ENCODE measurements at places on chromosomes 5 and 9. TPM values are rescaled to one million over a fixed set of nuclear protein-coding genes. Genes with fewer than 3 reads are reported as not detected.

SNCAIP gene
- 1.4 TPM for total RNA-seq

CTNNAL1 gene
- 19.4 TPM for total RNA-seq

F12 gene
- 16.5 TPM for total RNA-seq

SPINK7 gene
- total RNA-seq: 264 TPM

TRPM6 gene
- total RNA-seq: 1.6 TPM

TAS2R1 gene
- not detected for total RNA-seq

FYB1 gene
- 10.3 TPM for total RNA-seq

OR1Q1 gene
- total RNA-seq: not detected

GRCh38 chr9:89655990-89656657, 51.3 kb downstream of the GADD45G start:
- H3K4me1 ChIP-seq: peaks cover 8% of the 10 kb centered on the region
- H3K4me3 ChIP-seq: no peak overlapping the region
- H3K27me3 ChIP-seq: no peaks in the 10 kb centered on the region
- no peaks in the 10 kb centered on the region for H3K36me3 ChIP-seq
- no peak overlapping the region for H3K27ac ChIP-seq

GRCh38 chr5:96790961-96791504, 16.7 kb downstream of the ERAP1 start:
- H3K27ac ChIP-seq: no peak overlapping the region
- H3K4me3 ChIP-seq: no peak overlapping the region
- peaks cover 1% of the 10 kb centered on the region for H3K36me3 ChIP-seq
- DNase-seq: no peak

DNA sequence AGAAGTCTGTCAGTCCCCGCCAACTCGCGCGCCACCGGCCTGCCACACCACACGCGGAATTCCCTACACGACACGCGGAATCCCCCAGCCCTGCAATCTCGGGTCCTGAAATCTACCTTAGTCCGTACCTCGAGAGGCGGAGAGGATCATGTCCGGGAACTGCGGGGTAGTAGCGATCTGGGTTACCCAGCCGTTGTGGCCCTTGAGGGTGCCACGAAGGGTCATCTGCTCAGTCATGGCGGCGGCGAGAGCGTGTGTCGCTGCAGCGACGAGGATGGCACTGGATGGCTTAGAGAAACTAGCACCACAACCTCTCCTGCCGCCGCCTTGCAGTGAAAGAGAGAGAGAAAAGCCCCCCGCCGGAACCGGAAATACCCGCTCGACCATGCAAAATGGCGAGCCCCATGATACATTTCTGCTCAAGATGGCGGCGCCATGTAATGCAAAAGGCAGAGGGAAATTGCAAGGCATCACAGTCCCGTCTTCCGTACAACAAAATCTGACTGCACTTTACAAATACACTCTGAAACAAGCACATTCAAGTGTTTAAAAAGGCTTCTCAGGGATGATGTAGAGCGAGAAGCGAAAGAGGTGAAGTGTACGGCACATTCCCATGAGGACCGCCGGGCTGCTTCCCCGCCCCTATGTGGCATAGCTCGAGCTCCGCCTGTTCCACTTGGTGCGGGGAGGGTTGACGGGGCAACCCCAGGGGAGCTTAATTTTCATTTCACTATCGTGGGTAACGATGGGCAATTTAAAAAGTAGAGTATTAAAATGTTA, at the start of gene RACK1:
Gene RACK1, minus strand, starts transcription at position 343 of the 780 bp plus-strand sequence. Its CDS starts 106 bp downstream, at position 237.
- peaks cover 36% of the 10 kb centered on the region for H3K36me3 ChIP-seq
- H3K27me3 ChIP-seq: no peaks in the 10 kb centered on the region

DNA sequence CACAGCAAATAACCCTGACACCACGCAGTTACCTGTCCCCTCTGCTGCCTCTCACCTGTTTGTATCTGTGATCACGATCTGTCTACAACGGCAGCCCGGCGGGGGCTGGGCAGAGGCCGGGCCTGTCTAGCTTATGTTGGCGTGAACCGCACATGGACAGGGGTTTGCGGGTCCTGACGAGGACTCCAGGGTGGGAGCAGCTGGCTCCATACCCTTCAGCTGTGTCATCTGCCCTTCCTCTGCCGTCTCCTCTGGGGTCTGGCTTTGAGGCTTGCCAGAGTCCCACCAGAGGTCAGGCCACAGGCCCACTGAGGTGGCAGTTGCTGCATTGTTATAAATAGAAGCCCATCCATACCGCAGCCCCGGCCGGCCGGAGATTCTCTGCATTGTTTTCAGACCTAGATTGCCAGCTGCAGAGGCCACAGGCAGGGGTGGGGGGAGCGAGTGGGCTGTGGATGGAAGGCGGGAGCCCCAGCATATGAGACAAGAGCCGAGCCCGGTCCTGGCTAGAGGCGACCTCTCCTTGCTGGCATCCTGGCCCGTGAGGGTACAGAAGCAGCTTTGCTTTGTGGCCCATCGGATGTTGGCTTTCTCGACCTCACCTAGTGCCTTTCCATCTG, 37.8 kb downstream of the FAM78A start:
- H3K27me3 ChIP-seq: peaks cover 4% of the 10 kb centered on the region
- peaks cover 12% of the 10 kb centered on the region for H3K4me1 ChIP-seq
- peak overlapping the region; percentile 53 for H3K27ac ChIP-seq
- H3K4me3 ChIP-seq: peak overlapping the region; percentile 10
- DNase-seq: no peak
- peaks cover 26% of the 10 kb centered on the region for H3K36me3 ChIP-seq

- no peak overlapping the region for H3K4me3 ChIP-seq
- peaks cover 30% of the 10 kb centered on the region for H3K4me1 ChIP-seq
- H3K27me3 ChIP-seq: no peaks in the 10 kb centered on the region
- peaks cover 51% of the 10 kb centered on the region for H3K36me3 ChIP-seq
- peak overlapping the region; percentile 61 for H3K27ac ChIP-seq
These were observed 22.2 kb downstream of the SLC46A2 start for GRCh38 chr9:112868461-112868860.

- H3K27ac ChIP-seq: no peak overlapping the region
- no peak for DNase-seq
- H3K4me3 ChIP-seq: no peak overlapping the region
- H3K36me3 ChIP-seq: no peaks in the 10 kb centered on the region
- H3K27me3 ChIP-seq: no peaks in the 10 kb centered on the region
These were observed 255.3 kb upstream of the SMARCA2 start for GRCh38 chr9:1759771-1760300.

DNA sequence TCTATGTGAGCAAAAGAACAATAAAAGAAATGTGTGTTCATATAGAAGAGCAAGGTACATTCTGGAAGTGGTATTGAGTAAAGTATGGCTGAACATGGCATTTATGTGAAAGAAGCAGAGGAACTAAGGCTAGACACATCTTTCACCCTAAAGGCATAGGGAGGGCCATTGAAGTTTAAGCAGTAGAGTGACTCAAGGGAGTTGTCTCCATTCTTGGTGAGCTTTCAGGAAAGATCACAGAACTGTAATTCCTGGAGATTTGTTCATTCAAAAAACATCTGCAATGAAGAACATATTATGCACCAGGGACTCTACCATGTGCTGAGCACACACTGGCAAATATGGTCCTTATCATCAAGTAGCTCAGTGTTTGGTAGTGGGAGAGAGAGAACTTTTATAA, 24.8 kb upstream of the HTR1A start:
- no peaks in the 10 kb centered on the region for H3K27me3 ChIP-seq
- no peak for DNase-seq
- no peaks in the 10 kb centered on the region for H3K4me1 ChIP-seq
- no peaks in the 10 kb centered on the region for H3K36me3 ChIP-seq
- H3K4me3 ChIP-seq: no peak overlapping the region

DNA sequence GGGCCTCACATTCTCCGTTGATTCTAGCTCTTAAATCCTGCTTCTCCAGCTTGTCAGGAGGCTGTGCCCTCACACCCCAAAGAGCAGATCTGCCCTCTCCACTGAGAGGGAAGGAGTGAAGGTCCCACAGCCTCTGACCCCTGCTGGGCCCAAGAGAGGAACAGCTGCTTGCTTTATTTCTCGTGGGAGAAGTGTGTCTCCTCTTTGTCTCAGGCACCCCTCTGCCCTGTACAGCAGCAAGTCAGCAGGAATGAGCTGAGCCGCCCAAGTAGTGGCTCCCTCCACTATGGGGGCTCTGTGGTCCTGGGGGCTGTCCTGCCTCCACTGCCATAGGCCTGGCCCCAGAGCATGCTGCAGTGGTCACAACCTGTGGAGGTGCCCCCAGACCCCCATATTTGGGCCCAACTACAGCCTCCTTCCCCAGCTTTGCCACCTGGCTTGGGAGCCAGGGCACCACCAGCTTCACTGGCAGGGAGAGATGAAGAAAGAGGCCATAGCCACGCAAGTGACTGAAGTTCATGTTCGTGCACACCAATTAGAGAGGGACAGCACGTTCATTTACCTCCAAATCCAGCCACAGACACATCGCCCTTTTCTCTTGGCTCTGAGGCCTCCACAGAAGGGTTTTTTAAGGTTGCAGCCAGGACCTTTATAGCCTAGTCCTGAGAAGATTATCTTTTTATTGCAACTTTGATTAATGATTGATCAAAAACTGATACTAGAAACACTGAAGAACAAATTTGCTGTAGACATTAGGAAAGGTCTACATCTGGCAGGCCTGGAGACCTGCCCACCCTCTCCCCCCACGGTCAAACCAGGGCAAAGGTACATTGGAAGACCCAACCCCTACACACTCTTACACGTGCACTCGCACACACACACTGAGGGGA, 27.5 kb downstream of the IRF1 start:
- peak overlapping the region; percentile 75 for H3K27ac ChIP-seq
- H3K27me3 ChIP-seq: no peaks in the 10 kb centered on the region
- no peak overlapping the region for H3K4me3 ChIP-seq
- H3K36me3 ChIP-seq: peaks cover 5% of the 10 kb centered on the region
- no peak for DNase-seq

GRCh38 chr5:172828911-172829431, 5.1 kb upstream of the ERGIC1 start:
- no peaks in the 10 kb centered on the region for H3K27me3 ChIP-seq
- no peaks in the 10 kb centered on the region for H3K36me3 ChIP-seq
- no peak for DNase-seq
- no peak overlapping the region for H3K27ac ChIP-seq
- H3K4me1 ChIP-seq: peaks cover 6% of the 10 kb centered on the region
- no peak overlapping the region for H3K4me3 ChIP-seq

DNA sequence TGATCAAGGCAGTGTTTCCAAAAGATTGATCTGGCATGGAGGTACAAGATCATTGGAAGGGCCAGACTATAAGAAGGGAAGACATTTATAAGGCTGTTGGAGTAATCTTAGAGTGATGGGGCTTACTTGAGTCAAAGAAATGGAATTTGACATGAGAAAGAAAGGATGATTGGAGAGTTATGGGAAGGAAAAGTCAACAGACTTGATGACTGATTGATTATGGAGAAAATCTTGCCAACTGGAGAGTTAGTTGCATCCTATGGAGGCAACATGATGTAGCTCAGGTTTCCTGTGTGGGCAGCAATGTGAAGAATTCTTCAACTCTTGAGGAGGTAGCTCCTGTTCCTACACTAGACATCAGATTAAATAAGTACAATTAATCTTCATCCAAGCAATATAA, 10.9 kb upstream of the MAST4 start:
- no peaks in the 10 kb centered on the region for H3K36me3 ChIP-seq
- H3K4me1 ChIP-seq: no peaks in the 10 kb centered on the region
- no peak overlapping the region for H3K4me3 ChIP-seq
- DNase-seq: no peak
- H3K27ac ChIP-seq: no peak overlapping the region

- no peaks in the 10 kb centered on the region for H3K27me3 ChIP-seq
- H3K27ac ChIP-seq: no peak overlapping the region
- H3K4me1 ChIP-seq: no peaks in the 10 kb centered on the region
- no peaks in the 10 kb centered on the region for H3K36me3 ChIP-seq
These were observed 98.0 kb downstream of the SLIT3 start for GRCh38 chr5:169202969-169203368.

DNA sequence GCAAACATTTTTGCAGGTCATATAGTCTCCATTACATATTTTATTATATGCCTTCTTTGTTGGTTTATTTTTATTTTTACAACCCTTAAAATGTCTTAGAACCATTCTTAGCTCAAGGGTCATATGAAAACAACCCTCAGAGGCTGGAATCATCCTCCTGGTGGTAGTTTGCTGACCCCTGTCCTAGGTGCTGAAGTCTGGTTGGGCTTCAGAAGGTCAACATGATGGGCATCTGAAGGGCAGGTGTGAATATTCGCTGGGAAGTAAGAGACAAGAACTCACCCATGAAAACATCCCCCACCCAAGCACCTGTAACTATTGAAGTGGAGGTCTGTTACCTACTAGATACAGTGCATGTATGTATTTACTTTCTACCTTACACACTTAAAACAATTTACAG, 75.4 kb downstream of the OSMR start:
- peaks cover 30% of the 10 kb centered on the region for H3K4me1 ChIP-seq
- no peaks in the 10 kb centered on the region for H3K36me3 ChIP-seq
- no peak overlapping the region for H3K27ac ChIP-seq
- no peaks in the 10 kb centered on the region for H3K27me3 ChIP-seq

DNA sequence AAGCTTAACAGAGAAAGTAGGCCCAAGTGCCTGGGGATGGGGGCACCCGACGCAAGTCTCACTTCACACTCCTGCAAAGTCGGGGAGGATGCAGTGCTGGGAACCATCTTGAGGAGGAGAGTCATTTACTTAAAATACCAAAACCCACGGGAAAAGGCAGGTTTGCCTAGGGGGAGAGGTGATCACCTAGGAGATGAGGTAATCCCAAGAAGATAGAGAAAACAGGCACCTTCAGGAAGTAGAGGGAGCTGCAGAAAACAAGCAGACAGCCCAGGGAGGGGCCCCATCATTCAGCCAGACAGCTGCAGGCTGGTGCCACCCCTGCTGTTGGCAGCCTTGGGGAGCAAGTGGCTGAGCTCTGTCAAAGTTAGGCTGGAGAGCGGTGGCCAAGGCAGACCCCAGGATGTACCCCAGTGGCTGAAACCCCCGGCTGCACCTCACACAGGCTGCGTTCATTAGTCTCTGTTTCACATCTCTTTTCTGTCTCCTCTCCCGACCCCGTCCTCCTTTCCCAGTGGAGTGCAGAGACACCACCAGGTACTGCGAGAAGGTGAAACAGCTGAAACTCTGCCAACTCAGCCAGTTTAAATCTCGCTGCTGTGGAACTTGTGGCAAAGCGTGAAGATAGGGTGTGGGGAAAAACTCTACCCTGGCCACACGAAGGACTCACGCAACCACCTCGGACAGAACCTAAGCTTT, 124.9 kb downstream of the SAXO1 start:
- no peaks in the 10 kb centered on the region for H3K4me1 ChIP-seq
- H3K27ac ChIP-seq: no peak overlapping the region
- no peak overlapping the region for H3K4me3 ChIP-seq
- H3K27me3 ChIP-seq: no peaks in the 10 kb centered on the region
- no peaks in the 10 kb centered on the region for H3K36me3 ChIP-seq

DNA sequence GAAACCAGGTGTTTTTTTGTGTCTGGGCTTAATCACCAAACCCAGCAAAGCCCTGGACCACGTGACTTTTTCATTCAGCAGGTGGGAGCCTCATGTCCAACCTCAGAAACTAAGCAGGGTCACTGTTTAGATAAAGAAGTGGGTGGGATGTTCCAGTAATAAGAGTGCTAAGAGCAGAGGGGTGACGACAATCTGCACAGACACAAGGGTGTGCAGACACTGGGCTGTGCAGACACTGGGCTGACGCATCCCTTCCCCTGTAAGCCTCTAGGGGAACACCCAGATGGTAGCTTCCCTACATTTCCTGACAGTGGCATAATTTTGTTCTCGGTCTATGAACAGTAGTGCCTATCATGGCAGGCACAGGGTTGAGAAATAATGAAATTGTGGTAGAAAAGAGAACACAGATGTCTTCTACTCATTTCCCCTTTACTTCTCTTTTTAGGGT, 85.1 kb downstream of the SAXO1 start:
- no peak for DNase-seq
- H3K4me3 ChIP-seq: no peak overlapping the region
- H3K4me1 ChIP-seq: no peaks in the 10 kb centered on the region
- no peaks in the 10 kb centered on the region for H3K27me3 ChIP-seq

Data from esophagus squamous epithelium (tissue), 5 donors.